Activated T-helper 9 cell treated with anti-CD3 and anti-CD28 coated beads, Interleukin-2, amount 50 U/mL, for 16 hours (primary cell): ENCODE measurements at places on chromosomes 2 and 18.

GRCh38 chr18:6132751-6133368 is 237.5 kb upstream of the TMEM200C start:
- DNase-seq = no peak

DNA sequence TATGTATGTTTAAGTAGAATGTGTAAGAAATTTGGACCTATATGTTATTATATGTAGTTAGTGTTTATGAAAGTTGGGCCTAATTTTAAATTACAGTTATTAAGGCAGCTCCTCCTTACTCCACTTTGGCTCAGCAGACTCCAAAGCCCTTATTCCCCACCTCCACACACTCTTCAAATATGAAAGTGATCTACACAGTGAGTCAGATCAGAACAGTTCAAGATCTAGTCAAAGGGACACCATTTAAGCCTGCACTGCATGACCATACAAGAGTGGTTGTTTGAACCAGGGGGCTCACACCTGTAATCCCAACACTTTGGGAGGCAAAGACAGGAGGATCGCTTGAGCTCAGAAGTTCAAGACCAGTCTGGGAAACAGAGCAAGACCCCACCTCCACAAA is 21.2 kb upstream of the PMAIP1 start:
- no peak for DNase-seq

GRCh38 chr2:7670905-7671641 is 753.9 kb downstream of the RNF144A start:
- no peak for DNase-seq

GRCh38 chr2:134402410-134402809 is 148.5 kb downstream of the MGAT5 start:
- DNase-seq = no peak

DNA sequence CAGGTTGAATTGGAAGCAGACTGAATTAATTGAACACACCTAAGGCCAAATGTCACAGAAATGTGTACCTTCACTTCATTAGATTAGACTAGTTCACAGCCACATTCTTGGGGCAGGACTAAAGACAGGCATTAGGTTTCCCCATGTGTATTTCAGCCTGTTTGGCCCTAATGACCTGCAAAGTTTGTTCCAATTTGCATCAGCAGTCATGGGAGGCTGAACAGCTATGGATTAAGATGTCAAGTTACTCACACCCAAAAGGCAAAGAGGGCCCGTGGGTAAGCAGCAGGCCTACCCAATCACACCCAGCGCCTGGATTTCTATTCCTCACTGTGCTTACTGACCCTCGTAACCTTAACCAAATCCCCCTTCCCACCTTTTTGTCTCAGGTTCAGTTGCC is 99.6 kb upstream of the RIOK3 start:
- no peak for DNase-seq

DNA sequence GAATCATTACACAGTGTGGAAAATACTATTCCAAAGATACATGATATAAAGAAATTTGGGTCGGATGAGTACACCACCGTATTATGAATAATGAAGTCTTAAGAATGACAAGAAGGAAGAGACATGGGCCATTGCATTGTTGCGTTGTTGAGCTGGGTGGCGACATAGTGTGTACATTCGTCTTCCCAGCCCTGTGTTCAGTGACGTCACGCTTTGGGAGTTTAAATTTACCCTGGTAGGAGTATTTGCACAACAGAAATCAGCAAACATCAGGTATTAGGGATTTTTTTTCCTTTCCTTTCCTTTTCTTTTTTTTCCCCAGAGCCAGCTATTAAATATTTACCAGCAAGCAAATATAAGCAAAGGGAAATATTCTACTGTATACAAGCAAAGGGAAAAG is 347.2 kb upstream of the NETO1 start:
- no peak for DNase-seq

GRCh38 chr2:121695171-121695451 is 41.6 kb downstream of the NIFK start:
- DNase-seq = no peak

GRCh38 chr2:240887631-240888030 is 8.3 kb downstream of the MAB21L4 start:
- DNase-seq = no peak
